ENCODE measurements at places on chromosomes 11 and 22. TPM values are rescaled to one million over a fixed set of nuclear protein-coding genes. Genes with fewer than 3 reads are reported as not detected.
A peak's percentile ranks its signal among the peaks of the same experiment; 100 is the strongest.

TREH gene
- not detected for total RNA-seq

OR8B4 gene
- not detected for total RNA-seq

CABP4 gene
- 2.6 TPM for total RNA-seq

FGF4 gene
- total RNA-seq, result not detected

GP1BB gene
- total RNA-seq, result not detected

- no peak for DNase-seq
Measured at GRCh38 chr11:422249-422656, 7.5 kb upstream of the SIGIRR start.

- no peak for DNase-seq
Measured at GRCh38 chr11:62147545-62147944, 23.7 kb downstream of the INCENP start.

GRCh38 chr11:126405906-126406305, 50.4 kb downstream of the ST3GAL4 start:
- no peak for DNase-seq

GRCh38 chr11:106879029-106879428, 139.2 kb downstream of the GUCY1A2 start:
- DNase-seq, result no peak

- no peak for DNase-seq
Measured at GRCh38 chr11:16191868-16192240, 164.5 kb downstream of the SOX6 start.

GRCh38 chr11:83508804-83509203, 222.6 kb upstream of the CCDC90B start:
- no peak for DNase-seq

DNA sequence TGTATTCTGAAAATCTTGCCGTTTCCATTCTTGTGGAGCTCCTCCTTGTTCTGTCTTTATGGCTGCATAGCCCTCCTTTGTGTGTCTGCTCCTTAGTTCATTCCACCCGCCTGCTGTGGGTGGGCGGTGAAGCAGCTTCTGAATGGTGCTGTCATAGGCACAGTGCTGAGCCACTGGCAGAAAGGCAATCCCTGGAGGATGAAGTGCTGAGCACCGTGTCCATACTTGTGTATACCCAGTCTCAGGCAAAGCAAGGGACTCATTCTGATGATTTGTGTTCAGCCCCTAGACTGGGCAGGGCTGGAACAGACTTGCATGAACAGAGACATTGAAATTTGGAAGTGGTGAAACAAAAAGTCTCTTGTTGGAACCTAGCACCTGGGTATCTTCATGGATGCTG, 134.9 kb downstream of the MYO18B start:
- DNase-seq, result no peak

DNA sequence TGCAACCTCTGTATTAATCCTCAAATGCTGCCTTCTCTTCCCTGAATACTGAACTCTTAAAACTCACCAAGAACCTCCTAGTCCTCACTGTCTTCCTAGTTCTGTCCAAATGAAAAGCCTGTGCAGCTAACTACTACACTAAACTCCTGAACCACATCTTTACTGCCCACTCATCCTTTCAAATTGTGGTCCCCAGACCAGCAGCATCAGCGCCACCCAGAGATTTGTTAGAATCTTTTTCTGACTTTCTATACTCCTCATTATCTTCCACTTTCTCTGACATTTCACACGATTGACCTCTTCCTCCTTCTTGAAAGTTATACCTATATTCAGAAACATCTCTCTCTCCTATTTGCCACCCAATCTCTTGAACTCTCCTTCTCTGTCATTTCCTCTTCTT, 461.3 kb downstream of the DLG2 start:
- DNase-seq, result no peak

- no peak for DNase-seq
Measured at GRCh38 chr22:29396126-29396525, 7.8 kb upstream of the AP1B1 start.

DNA sequence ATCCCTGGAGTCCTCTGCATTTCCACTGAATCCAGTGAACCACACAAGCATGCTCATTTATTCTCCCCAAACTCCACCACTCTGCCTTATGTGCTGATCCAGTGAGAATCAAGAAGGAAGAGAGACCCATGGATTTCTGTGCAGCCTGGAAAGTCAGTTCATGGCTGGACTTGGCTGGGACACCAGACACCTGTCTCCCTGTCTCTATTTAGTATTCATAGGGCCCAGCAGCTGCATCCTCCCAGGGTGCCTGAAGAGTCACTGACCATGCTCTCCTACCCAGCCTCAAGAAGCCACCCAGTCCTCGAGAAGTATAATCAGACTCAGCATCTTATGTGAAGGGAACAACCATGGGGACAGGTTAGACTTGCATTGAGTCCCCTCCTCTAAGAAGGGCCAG, 83.2 kb downstream of the ZNF280B start:
- no peak for DNase-seq

DNA sequence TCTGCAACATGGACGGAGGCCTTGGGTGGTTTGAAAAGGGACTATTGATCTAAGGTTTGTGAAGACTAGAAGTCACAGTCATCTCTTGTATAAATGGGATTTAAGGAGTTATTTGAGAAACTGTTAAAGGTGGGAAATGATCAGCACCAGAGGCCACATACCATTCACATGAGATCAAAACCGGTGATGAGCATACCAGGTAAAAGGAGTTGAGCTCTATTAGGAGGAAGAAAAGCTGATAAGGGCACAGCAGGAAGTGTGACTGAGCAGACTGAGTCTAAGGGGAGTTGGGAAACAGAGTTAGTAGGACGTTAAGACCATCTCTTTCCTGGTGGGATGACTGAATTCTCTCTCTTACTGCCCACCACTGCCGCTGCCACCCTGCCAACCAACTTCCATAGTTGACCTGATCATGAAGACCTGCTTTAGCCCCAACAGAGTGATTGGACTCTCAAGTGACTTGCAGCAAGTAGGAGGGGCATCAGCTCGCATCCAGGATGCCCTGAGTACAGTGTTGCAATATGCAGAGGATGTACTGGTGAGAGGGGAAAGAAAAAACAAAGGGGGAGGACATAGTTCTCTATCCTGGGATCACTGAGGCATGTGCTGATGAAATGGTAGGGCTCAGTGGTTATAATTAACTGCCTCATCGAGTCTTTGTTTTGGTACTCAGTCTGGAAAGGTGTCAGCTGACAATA, 7.6 kb downstream of the EIF3F start:
- DNase-seq, result no peak

DNA sequence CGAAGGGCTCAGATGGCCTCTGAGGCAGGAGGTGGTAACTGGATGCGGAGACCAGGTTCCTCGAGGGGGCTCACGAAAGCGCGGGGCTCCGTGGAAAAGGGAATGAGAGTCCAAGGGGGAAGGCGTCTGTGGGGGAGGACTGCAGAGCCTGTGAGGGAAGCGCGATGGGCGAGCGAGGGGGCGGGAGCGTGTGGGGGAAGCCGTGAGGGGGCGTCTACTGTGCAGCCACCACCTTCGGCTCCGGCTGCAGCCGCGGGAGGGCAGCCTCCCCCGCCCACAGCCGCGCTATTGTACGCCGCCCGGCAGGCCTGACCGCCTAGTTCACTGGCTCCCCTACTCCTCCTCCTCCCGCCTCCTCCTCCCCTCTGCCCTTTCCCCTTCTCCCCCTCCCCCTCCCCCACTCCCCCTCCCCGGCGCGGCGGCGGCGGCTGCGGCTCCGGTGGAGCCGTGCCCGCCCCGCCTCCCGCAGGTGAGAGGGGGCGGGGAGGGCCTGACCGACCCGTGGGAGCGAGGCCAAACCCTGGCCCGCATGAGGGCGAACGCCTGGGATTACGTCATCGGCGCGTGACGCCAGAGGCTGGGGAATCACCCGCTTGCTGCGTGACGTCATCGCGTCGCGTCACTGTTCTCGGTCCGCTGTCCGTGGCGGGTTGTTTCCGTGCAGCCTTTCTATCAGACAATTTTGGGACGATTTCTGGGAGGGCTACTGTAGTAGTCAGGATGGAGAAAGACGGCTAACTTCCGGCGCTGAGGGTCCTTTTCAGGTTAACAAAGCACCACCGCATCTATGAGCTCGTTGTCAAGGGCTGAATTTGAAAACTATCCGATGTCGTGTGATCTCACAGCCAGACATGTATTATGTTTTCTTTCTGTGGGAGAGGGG, at the start of gene PAK1:
TSS of gene PAK1 (minus strand) at position 294 of the 883 bp plus-strand sequence. CDS start 81,574 bp downstream, outside the sequence.
- peak; percentile 85 for DNase-seq

DNA sequence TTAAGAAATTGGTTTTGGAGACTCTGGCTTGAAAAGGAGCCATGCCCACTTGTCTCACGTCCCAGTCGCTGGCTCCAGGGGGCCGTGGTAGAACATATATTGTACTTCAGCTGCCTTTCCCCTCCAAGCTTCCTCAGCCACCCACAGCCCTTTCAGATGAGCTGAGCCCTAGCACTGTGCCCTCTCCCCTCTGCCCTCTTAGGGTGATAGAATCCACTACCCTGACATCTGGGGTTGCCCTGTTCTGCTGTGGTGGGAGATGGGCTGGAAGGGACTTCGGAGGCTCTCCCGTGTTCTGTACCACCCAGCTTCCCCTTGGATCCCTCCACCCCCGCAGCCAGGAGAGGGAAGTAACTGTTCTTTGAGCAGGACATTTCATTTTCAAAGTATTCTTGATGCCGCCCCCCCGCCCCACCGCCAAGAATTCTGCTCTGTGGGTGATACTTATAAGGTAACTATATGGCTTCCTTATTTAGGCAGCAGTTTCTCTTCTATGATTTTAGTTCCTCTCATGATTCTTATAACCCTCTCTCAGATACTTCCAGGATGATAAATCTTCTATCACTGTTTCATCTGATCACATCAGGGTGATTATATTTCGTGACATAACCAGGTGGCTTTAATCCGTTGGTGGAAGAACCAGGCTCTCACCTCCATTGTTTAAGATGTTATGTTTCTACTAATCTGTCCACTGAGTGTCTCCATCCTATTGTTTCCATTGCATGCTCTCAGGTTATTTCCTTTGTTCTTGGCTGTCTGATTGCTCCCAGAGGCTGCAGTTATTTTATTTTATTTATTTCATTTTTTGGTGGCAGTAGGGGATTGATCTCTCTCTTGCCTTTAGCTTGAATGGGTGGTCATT, 24.1 kb downstream of the ZBTB16 start:
- no peak for DNase-seq

GRCh38 chr11:57481315-57481714, 21.0 kb downstream of the RTN4RL2 start:
- DNase-seq, result no peak

GRCh38 chr22:36569999-36570398, 41.0 kb upstream of the EIF3D start:
- no peak for DNase-seq

DNA sequence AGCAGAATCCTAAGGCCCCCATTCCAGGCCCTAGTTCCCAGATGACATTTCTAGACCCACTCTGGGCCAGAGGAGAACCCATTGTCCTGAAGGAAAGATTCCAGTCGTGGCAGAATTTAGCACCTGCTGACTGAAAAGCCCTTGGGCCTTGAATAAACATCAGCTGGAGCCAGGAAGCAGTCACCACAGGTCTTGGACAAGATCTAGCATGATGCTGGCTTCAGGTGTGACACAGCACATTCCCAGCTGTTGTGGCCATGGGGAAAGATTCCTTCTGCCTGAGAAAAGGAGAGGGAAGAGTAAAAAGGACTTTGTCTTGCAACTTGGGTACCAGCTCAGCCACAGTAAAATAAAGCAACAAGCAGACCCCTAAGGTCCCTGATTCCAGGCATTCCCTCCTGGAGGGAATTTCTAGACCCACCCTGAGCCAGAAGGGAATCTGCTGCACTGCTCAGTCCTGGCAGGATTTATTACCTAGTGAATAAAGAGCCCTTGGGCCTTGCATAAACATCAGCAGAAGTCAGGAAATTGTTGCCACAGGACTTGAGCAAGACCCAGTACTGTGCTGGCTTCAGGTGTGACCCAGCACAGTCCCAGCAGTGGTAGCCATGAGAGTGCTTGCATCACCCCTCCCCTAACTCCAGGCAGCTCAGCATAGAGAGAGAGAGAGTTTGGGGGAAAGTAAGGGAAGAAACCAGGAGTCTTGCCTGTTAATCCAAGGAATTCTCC, 42.5 kb upstream of the PAMR1 start:
- no peak for DNase-seq
